ENCODE measurements at places on chromosomes 2 and 18.

GRCh38 chr2:210195101-210195852, 24.1 kb upstream of the KANSL1L start:
- DNase-seq = no peak

- DNase-seq = no peak
Observed at GRCh38 chr2:162125138-162125537, 26.9 kb downstream of the GCG start.

GRCh38 chr2:206824087-206824618, 58.7 kb downstream of the FASTKD2 start:
- no peak for DNase-seq

DNA sequence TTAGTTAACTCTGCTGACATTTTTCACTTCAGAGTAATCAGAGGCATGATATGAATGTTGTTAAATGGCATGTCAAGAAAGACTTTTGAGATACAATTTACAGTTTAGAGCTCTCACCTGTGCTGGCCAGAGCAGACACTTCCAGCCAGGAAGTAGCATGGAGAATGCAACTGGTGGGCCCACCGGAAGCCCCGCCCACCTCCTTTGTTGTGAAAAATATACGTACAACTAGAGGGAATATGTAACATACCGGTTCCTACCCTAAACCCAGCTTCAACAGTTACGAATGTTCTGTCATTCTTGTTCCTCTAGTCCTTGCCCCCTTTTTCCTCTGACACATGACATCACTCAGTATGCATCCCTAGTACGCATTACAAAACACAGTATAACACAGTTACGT, 70.2 kb upstream of the ITM2C start:
- DNase-seq = peak; percentile 58

DNA sequence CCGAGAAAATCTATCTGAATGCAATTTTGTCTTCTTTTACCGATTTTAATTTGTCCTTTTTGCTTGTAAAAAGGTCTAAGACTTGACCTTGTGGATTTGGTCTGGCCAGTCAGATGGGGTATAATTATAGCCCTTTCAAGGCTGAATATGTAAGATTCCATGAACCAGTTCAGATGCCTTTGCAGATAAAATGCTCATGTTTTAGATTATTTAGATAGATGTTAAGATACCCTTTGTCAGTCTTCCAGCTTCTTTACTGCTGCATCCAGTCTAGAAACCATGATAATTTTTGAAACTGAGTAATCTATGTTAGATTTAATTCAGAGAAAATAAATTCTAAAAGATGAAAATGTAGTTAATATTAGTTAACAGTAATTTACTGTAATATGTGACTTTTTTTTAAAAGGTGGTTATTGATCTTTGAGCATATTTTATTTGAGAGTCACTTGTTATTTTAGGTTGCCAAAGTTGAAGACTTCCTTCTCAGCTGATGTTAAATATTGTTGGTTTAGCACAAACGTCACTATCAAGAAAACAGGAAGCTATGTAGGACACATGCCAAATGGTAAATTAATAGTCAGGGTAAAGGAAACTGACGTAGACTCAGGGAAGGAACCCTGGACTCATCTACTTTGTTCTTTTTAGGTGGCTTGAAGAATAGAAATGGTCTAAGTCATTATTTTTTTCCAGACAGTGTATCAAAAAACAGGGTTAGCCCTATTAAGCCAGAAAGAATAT, 29.8 kb downstream of the BABAM2 start:
- DNase-seq = no peak

DNA sequence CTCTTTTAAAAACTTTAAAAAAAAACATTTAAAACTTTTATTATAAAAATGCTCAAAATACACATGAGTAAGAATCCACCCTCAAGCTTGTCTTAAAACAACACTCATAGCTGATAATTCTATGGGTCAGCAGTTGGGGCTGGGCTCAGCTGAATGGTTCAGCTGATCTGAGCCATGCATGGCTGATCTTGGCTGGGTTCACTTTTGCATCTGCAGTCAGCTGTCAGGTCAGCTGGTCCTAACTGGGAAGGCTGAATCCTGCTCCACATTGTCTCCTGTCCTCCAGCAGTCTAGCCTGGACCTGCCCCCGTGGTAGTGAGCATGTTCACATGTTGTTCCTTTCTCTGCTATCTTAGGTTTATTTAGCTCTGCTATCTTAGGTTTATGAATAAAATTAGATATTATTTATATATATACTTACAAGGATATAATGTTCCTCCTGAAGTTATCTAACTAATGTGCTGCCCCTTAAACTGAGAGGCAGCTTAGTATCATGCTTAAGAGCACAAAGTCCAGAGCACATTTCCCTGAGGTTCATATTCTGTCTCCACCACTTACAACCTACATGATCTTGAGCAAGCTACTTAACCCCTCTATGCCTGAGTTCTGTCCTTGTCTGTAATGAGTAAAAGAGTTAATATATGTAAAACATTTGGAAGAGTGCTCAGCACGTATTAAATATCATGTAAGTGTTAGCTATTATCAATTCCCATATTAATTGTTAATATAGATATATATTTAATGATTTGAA, 309.4 kb downstream of the PTPRM start:
- DNase-seq = no peak

DNA sequence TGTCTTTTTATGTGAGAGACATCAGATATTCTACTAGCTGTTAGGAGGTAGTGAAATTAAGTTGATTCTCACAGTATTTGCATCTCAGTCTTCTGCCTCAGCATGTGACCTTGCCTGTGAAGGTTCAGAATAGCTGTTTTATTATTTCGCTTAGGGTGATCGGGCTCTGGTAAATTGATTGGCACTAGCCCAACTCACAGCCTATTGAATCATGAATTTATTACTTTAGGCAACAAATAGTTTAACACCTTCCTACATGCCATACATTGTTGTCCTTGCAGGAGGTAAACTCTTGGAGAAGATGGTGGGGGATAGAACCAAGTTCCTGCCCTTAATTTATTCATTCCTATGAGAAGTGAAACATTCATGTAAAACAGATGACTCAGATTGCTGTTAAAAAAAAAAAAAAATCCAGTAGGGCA, 101.9 kb downstream of the GPD2 start:
- no peak for DNase-seq

GRCh38 chr2:158762336-158762735, 32.8 kb upstream of the DAPL1 start:
- DNase-seq = no peak

DNA sequence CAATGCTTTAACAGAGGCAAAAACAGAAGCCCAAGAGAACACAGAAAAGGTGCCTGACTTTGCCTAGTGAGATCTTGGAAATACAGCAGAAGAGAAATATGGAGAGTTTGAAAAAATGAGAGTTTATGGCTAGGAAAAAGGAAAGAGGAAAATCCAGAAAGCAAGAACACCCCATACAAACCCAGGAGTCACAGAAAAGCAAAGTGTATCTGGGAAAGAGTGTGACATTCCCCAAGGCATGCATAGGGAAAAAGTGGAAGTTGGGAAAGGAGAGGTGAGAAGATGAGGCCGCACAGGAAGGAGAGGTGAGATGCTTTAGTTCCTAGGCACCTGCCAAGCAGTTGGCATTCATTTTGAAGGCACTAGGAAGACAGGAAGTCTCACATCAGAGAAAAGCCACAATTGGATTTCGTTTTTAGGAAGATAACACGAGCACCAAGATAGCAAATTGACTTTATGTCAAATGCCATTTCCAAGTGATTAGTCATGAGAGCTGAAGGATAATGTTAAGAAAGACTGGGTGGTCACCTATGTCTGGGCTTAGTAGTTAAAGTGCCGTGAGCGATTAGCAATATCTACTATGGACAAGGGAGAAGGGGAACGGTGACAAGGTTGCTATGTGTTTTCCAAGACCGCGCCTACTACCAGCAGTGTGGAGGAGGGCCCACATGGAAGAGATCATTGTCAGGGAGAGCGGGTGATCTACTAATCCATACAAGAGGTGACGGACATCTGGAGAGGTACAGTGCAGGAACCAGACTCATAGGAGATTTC, 224.1 kb upstream of the PARD3B start:
- no peak for DNase-seq
